ENCODE measurements at places on chromosomes 6 and 20. TPM values are rescaled to one million over a fixed set of nuclear protein-coding genes. Genes with fewer than 3 reads are reported as not detected.

DNA sequence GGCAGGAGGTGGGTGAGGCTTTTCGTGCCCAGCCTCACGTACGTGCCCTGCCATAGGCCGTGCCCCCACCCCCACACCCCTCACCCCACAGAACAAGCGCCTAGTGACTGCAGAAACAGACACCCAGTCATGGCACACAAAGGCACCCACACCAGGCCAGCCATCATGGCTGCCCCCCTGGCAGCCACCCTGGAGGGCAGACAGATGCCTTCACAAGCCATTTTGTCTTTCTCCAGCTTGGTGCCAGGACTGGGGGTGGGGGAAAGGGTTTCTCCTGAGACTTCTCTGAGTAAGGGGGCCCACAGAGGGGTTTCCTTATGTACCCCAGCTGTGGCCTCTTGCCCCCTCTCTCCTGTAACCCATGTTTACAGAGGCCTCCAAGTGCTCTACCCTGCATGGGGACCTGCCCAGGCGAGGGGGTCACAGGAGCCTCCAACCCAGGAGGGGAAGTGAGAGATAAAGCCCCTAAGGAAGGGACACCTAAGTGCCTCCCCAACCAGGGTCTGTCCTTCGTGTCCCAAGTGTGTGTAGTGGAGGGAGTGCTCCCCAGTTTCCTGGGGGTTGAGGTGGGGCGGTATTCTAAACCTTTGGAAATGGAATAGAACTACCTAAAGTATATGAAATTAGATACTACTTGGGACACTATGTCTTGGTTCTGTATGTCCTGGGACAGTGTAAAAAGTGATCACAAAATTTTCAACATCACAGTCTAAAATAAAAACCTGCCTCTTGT lies 49.9 kb downstream of the MRPL14 start:
- no peak for DNase-seq

GRCh38 chr6:163841326-163841725 lies 426.8 kb downstream of the QKI start:
- DNase-seq, result no peak

DNA sequence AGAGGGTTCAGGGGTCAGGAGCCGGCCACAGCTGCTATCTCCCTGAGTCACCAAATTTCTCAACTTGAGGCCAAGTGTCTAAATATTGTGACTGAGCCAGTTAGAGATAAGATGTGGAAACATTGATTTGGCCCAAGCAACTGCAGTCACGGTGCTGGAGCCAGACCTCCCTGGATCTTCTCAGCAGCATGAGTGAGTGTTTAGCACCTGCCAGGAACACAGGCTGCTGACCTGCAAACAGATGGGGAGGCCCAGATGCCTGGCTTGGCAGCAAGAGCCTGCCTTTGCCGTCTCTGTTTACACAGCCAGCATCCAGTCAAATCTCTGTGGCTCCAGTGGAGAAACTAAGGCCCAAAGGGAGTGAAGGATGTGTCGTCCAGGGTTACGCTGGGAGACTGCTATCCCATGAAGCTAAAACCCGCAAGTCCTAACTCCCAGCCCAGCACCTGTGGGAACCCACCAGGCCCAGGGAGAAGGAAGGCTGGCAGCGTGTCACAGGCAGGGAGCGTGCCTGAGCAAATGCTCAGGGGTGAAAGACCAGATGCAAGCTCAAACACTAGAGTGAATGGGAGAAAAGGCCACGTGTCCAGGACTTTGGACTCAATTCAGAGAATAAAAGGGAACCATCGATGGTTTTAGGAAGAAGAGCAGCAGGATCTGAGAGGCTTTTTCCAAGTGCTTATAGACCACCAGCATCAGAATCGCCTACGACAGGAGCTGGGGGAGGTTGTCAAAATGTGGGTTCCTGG lies 15.9 kb upstream of the PTGIS start:
- no peak for DNase-seq

AGPAT4 gene
- 23.7 TPM for polyA plus RNA-seq

GRCh38 chr6:56927538-56928453 lies 27.1 kb upstream of the BEND6 start:
- no peak for DNase-seq

DNA sequence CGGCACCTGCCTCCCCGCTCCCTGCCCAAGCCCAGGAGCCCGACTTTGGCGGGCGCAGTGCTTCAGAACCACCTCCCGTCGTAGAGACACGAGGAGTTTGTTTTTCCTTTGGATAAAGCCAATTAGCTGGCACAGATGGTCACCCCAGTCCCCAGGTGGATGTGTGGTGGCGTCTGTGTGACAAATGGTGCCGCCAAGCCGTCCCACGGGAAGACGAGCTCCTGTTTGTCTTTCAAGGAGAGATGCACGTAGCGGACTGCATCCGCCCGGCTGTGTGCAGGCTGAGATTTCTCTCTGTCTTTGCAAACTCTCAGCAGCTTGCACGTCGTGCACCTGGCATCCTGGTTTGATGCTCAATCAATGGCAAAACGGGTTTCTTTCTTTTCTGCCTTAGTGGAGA lies 16.1 kb upstream of the MRGBP start:
- no peak for DNase-seq

GRCh38 chr20:47051936-47052526 lies 157.4 kb downstream of the EYA2 start:
- DNase-seq, result no peak

- DNase-seq, result no peak
These were observed 12.7 kb downstream of the SPDEF start for GRCh38 chr6:34543421-34543820.

- DNase-seq, result no peak
These were observed 421.4 kb upstream of the ID4 start for GRCh38 chr6:19415605-19416326.

MCHR2 gene
- not detected for polyA plus RNA-seq

GRCh38 chr20:49768204-49769047 lies 44.2 kb upstream of the SLC9A8 start:
- no peak for DNase-seq

DNA sequence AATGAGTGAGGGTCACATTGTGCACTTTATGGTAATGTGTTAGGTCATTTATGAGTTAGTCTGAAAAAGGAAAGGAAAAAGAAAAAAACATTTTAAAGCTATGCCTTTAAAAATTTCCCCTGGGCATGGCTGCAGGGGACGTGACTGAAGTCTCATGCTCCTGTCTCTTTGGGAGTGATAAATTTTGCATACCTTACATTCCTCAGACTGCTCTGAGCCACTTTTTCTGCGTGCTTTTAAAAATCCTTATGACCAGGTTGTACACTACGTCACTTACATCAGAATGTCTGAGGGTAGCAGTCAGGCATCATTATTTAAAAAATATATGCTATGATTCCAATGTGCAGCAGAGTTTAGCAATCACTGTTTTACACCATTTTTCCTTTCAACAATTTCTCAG lies 121.2 kb downstream of the RFPL4B start:
- DNase-seq, result no peak

DNA sequence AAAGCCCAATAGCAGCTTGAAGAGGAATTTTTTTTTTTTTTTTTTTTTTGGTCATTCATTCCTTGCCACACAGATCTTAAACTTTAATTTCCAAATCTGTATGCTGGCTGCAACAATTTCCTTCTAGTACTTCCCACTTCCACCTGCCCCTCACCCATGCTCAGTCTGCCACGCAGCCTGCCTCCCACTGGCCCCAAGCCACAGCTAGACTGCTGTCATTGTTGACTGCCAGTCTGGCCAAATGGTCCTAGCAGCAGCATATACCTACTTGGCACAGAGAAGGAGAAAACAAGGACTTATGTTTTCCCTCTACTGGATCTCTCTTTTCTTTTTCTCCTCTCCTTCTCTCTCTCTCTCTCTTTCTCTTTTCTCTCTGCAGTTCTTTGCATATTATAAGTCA lies 118.3 kb upstream of the HEY2 start:
- DNase-seq, result no peak
